CD4-positive, alpha-beta T cell treated with Interleukin-10 for 1 hour (primary cell): ENCODE measurements at places on chromosomes 3 and 15.
A peak's percentile ranks its signal among the peaks of the same experiment; 100 is the strongest.

GRCh38 chr15:90934949-90935751 is at the start of gene UNC45A:
TSS of gene UNC45A (plus strand) at chr15:90935285. CDS start at chr15:90935325, 40 bp downstream.
- DNase-seq, result peak; percentile 95

- no peak for DNase-seq
Observed at GRCh38 chr3:135047061-135047460, 252.0 kb downstream of the EPHB1 start.

GRCh38 chr3:42164656-42165055 is 73.5 kb downstream of the TRAK1 start:
- no peak for DNase-seq

- no peak for DNase-seq
Observed at GRCh38 chr15:57440167-57440566, 63.9 kb downstream of the CGNL1 start.
